ENCODE measurements at places on chromosomes 3 and 15.

DNA sequence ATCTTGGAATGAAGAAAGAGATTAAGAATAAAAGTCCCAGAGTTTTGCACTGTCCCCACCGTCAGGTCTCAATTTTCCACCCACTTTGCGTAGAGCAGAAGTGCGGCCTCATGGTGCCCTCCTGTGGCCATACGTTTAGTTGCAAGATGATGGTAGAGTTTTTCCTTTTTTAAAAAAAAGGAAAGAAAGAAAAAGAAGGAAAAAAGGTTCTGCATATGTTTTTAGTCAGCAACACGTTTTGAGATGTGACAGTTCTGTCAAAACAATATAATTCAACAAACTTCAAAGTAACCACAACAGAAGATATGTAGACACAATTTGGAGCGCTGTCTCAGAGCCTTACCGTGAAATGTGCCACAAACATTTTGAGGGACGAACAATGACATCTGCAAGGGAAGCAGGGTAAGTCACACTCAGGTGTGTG lies 24.6 kb downstream of the EBLN2 start:
- no peak for DNase-seq

- DNase-seq: no peak
Observed at GRCh38 chr3:45462522-45463265, 74.3 kb downstream of the LARS2 start.

DNA sequence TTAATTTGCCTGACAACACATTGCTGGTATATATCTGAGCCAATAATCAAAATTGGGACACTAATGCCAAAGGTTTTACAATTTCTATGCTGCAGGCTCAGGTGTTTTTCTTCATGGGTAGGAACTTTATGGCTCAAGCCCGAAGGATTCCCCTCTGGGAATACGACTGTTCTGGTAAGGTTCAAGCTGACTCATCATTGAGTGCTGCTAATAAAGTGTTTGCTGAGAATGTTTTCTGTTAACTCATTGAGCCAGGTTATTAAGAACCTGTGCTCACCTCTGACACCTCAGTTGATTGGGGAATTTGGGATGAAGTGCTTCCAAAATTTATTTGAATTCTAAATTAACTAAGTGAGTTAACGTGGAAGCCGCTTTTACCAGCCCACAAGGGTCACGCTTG lies 135.8 kb upstream of the CTDSPL start:
- no peak for DNase-seq

- DNase-seq: no peak
Observed at GRCh38 chr15:29364426-29365078, 94.9 kb upstream of the NSMCE3 start.

- DNase-seq: no peak
Observed at GRCh38 chr15:59169251-59169708, 37.4 kb upstream of the LDHAL6B start.

GRCh38 chr3:13338996-13339395 lies 81.1 kb downstream of the NUP210 start:
- no peak for DNase-seq

DNA sequence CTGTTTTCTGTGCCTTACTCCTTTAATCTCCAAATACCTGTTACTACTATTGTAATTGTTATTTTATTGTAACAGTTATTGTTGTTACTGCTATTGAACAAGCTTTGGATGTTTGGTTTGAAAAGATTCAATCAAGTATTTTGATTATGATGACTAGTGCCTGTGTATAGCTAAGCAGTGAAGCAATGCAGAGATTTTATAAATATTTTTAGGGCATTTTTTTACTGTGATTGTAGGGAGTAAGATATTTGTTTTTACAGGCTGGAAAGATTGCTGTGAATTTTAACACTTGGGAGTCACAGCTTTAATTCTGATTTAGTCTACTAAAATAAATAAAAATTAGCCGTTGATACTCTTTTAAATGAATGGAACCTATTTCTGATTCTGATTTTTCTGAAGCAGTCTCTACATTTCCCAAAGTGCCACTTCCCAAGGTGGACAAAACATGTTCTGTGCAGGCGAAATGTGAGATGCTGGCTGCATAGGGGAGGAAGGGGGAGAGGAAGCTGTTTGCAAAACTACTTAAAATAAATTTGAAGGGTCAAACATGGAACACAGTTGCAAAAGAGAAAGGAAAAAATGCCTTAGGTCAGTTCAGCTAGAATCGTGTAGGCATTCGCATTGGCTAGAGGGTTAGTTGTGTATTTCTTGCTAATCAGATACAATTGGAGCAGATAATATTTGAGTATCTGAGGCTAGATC lies 25.7 kb downstream of the EEFSEC start:
- DNase-seq: no peak

DNA sequence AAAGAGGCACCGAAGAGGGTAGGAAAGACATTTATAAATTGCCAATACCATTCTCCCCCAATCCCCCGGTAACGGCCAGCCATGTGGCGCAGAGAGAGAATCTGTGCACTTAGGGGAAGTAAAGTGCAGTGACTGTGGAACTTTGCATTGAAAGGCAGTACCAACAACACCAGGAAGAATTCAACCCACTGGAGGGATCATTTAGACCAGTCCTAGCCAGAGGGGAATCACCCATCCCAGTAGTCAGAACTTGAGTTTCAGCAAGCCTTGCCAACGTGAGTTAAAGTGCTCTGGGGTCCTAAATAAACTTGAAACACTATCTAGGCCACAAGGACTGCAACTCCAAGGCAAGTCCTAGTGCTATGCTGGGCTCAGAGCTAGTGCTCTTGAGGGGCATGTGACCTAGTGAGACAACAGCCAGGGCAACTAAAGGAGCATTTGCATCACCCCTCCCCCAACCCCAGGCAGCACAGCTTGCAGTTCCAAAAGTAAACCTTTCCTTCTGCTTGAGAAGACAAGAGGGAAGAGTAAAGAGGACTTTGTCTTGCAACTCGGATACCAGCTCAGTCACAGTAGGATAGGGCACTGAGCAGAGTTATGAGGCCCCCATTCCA lies 15.0 kb downstream of the CEP70 start:
- DNase-seq: no peak

GRCh38 chr3:21062831-21063294 lies 688.1 kb downstream of the ZNF385D start:
- no peak for DNase-seq

- no peak for DNase-seq
Observed at GRCh38 chr3:124772081-124772831, 42.0 kb downstream of the UMPS start.

GRCh38 chr3:127590282-127590592 lies 296 bp downstream of the TPRA1 start:
- no peak for DNase-seq

DNA sequence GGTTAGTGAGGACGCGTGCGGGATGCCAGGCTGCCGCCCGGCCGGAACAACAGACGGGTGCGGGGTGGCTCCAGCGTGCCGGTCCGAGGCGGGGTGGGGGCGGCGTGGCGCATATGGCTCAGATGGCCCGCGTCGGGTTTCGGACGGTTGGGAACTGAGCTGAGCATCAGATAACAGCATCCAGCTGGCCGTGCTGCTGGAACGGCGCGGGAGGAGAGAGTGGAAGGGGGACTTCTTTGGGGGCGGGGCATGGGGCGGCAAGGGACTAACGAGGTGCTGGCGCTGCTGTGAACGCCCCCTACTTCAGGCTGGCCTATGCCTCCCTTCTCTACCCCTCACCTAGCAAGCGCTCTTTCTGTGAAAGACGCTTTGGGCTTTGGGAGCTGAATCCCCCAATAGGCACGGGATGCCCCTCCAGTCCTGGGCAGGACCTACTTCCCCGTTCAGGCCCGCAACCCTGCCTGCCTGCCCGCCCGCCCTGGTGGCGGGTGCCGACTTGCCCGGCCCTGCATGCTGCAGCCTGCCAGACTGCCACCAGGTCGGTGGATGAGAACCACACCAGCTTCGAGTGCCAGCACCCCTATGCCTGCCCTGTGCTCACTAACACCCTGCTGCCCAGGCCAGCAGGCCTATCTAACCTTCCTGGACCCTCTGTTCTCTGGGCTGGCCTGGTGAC lies 542 bp downstream of the INKA1 start:
- DNase-seq: peak; percentile 36

DNA sequence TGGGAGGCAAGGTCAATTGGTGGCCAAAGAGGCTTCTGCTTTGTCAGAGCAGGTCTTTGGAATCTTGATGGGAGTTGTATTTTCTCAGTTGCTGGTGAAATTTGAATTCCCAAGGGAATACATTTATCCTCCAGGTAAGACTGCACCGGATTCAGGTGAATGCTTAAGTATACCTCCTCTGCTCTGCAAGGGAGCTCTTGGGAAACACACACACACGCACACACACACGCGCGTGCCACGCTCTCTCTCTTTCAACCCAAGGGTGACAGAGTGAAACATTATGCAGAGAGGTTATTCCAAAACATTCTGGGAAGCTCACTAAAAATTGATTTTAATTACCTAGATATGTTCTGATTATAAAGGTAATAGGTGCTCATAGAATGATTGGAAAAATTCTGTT lies 33.7 kb downstream of the ST6GAL1 start:
- peak; percentile 25 for DNase-seq

- peak; percentile 30 for DNase-seq
Observed at GRCh38 chr3:11643605-11644087, at the start of gene VGLL4. TSS of gene VGLL4 (minus strand) at chr3:11643915. CDS start at chr3:11643518, 397 bp downstream.

DNA sequence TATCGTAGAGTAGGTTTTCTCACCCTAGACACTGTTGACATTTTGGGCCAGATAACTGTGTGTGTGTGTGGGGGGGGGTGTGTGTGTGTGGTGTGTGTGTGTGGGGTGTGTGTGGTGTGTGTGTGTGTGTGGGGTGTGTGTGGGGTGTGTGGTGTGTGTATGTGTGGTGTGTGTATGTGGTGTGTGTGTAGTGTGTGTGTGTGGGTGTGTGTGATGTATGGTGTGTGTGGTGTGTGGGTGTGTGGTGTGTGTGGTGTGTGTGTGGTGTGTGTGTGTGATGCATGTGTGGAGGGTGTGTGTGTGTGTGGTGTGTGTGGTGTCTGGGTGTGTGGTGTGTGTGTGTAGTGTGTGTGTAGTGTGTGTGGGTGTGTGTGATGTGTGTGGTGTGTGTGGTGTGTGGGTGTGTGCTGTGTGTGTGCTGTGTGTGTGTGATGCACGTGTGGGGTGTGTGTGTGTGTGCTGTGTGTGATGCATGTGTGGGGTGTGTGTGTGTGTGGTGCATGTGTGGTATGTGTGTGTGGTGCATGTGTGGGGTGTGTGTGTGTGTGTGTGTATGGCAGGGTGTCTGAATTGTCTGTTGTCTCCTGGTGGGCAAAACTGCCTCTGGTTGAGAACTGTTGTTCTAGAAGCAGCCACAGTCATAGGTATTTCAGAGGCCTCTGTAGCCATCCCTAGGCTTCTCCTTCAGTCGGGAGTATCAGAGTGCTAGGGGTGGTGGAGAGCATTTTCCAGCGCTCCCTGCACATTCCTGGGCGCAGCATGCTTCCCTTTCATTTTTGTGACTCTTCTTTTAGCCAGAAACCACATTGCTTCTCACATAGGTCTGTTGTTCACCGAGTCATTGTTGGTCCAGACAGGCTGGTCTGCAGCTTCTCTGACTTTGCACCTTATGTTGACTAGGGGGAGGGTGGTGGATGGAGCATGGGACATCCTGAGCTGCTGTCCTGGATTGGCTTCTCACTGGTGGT lies 84.4 kb downstream of the THSD4 start:
- DNase-seq: no peak

DNA sequence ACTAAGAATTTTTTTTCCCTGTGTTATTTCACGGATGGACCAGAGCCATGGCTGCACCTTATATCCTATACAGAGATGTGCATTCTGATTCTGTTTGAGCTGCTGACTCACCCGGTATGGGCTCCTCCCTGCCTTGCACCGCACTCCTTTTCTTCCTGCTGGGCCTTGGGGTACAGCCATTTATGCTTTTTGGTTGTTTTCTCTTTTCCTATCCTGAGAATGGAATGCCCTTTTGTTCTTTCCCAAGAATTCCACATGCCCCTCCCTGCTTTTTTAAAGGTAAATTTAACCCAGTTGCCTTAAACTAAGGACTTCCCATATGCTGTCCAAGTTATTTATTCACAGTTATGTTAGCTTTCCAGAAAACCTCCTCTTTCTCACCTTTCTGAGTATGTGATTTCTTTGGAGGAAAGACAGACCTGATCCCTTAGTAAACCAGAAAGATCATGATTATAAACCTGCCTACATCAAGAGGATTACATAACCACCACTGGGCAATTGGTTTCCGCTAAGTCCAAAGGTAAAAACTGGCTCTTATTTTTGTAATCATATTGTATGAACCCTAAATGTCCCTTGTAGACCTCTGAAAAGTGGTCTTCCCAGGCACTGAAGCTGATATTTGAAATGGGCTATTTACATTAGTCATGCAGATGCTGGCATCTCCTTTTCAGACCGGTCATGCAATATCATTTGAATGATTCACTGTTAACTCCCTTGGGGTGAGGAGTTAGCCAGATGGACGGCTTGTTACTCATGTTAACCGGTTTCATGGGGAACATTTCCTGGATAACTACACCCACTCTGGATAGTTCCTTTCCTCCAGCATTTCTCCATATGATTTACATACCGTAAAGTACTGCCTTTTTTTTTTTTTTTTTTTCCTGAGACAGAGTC lies 45.5 kb downstream of the TMOD3 start:
- no peak for DNase-seq

- DNase-seq: no peak
Observed at GRCh38 chr3:57958642-57959422, 49.4 kb upstream of the FLNB start.

- DNase-seq: no peak
Observed at GRCh38 chr3:70947579-70947978, 635.1 kb upstream of the MDFIC2 start.

- DNase-seq: no peak
Observed at GRCh38 chr3:171248426-171249111, 211.6 kb downstream of the TNIK start.

GRCh38 chr3:26721047-26721446 lies 98.5 kb downstream of the LRRC3B start:
- DNase-seq: no peak

DNA sequence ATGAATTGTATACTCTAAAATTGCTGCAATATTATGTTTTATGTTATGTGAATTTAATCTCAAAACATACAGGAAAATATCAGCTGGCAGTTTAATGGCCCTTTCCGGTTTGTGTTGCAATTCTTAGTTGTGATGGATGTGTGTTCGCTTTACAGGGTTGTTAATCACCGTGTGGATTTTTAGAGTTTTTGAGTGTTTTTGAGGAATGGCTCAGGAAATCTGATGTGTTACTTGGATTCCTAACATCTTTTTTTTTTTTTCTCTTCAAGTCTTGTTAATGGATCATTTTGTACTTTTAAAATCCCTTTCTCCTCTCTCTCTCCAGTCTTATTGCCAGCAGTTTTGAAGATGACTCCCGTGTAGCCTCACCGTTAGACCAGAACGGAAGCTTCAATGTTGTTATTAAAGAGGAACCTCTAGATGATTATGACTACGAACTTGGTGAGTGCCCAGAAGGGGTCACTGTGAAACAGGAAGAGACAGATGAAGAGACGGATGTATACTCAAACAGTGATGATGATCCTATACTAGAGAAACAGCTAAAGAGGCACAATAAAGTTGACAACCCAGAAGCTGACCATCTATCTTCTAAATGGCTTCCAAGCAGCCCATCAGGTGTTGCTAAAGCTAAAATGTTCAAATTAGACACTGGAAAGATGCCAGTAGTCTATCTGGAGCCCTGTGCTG lies 35.7 kb downstream of the MGA start:
- no peak for DNase-seq

DNA sequence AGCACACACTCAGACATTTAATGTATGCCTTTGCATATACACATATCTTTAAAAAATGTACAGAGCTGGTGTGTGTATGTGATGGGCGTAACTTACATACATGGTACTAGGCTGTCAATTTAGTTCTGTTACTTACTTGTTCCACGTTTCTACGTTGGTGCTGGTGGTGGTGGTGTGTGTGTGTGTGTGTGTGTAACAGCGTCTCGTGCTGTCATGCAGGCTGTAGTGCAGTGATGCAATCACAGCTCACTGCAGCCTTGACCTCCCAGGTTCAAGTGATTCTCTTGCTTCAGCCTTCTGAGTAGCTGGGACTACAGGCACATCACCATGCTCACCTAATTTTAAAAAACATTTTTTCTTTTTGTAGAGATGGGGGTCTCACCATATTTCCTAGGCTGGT lies 64.2 kb downstream of the ISG20 start:
- no peak for DNase-seq
